Activated CD4-positive, CD25-positive, alpha-beta regulatory T cell treated with anti-CD3 and anti-CD28 coated beads, Interleukin-2, amount 50 U/mL, for 72 hours (primary cell): ENCODE measurements at places on chromosomes 1 and 21.

DNA sequence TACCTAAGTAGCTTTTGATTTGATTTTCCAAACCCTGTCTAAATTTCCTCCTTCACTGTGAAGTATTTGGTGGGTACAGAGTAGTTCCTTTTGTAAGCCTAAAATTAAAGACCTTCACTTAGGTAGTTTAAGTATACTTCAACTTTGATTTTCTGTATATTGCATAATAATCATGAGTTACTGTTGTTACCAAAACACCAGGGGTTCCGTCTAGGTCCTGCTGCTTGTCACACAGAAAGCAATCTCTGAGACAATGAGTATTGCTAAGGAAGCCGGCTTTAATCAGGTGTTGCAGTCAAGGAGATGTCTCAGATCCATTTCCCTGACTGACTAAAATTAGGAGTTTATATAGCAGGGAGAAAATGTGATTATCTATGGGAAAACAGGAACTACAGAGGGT lies 15.3 kb downstream of the RPS6KC1 start:
- DNase-seq: no peak

- DNase-seq: no peak
Observed at GRCh38 chr21:35256468-35256988, 207.4 kb upstream of the RUNX1 start.

- no peak for DNase-seq
Observed at GRCh38 chr1:151958959-151959358, 34.7 kb downstream of the S100A10 start.

- DNase-seq: no peak
Observed at GRCh38 chr1:98330224-98330623, 331.3 kb upstream of the SNX7 start.

- no peak for DNase-seq
Observed at GRCh38 chr1:12206792-12207424, 22.9 kb upstream of the VPS13D start.

DNA sequence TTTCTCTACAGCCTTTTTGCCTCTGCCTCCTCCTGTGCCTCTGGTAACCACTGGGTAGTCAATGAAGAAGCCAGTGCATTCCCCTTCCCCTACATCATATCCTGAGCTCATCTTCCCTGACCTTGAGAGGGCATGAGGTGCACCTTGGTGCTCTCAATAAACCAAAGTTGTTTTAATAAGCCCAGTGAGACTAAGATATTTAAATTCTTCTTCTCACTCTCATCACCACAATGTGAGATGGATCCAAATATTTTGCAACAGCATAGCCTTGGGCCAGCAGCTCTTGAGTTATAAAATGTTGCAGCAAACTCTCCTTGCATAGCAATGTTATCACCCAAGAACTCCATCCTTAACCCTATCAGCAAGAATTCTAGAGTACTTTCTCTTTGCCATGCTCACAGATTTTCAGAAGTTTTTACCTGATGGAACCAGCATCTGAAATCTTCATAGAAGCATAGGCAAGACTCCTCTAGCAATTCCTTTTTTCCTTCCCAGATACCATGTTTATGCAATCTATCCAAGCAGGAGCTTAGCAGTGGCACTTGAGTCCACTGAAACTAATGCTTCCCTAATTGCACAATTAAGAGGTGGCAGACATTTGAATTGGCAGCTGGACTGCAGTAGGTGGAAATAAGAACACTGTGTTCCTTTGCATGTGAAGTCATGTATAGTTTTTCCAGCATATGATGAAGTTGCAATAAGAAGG lies 36.8 kb downstream of the CDC7 start:
- no peak for DNase-seq
